ENCODE measurements at places on chromosomes 13 and 19.

GRCh38 chr19:38815059-38816001 lies 2.6 kb upstream of the LGALS4 start:
- DNase-seq, result no peak

DNA sequence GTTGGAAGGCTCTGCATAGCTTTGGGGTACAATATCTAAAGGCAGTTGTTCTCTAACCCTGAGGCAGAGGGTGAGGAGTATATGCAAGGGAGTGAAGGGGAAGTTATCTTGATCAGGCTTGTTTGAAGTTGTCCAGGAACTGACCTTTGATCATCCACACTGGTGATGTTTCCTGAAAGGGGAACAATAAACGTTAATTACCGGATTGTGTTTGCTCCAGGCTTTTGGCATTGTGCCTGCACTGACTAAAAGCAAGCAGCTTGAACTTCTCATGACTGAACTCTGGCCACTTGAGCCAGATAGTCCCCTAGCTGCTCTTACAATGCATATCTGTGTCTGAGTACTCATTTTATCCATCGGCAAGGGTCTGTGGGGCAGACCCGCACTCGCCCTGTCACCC lies 27.0 kb upstream of the ZNF726 start:
- DNase-seq, result no peak

DNA sequence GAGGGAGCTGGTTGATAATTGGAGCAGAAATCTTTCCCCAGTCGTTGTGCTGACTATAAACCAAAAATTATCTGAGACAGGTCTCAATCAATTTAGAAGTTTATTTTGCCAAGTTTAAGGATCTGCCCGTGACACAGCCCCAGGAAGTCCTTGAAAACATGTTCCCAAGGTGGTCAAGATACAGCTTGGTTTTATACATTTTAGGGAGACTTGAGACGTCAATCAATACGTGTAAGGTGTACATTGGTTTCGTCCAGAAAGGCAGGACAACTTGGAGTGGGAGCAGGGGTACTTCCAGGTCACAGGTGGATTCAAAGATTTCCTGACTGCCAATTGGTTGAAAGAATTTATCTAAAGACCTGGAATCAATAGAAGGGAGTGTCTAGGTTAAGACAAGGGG lies 17.6 kb downstream of the CFAP97D2 start:
- DNase-seq, result no peak

DNA sequence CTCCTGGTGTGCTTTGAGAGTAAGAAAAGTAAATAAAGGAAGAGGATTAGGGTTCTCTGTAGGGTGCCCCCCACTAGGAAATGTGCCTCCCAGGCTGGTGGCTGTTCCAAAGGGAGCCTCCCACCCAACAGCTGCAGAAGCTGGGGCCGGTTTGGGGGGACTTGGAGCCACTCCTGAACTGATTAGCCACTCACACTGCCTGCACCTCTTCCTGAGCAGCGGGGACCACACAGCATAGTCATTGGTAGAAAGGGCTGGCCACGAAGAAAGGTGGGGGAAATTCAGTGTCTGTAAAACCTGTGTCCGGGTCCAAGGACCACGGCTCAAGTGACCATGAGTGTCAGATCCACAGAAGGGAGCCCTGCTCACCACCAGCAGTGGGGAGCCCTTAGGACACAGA lies 55.6 kb downstream of the SPACA7 start:
- DNase-seq, result no peak

GRCh38 chr13:110471156-110471832 lies 90.2 kb downstream of the RAB20 start:
- DNase-seq, result no peak

- DNase-seq, result no peak
Measured at GRCh38 chr13:78306519-78307206, 296.7 kb downstream of the POU4F1 start.

DNA sequence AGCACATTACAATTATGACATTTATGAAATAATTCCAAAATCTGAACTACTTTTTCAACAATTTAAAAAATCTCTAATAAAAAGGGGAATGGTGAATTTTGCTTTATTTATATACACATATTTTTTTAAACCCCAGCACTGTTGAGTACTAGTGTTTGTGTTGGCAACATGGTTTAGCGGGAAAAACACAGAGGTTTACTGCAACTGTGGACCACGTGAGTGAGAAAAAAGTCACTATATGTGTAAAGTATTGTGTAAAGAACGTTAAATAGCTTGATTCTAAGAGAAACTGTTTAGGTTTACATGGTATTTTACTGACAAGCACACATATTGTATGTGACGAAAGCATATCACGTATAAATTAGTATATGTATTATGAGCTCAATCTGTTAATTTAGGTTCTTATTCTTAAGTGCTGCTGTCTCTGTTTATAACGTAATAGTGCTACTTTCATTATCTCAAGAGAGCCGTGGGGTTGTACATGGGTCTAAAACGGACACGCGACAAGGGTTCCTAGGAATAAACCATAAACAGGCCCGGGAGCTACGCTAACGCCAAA lies 617 bp downstream of the SKA3 start:
- no peak for DNase-seq

GRCh38 chr19:5337708-5338655 lies 2.6 kb downstream of the PTPRS start:
- no peak for DNase-seq

DNA sequence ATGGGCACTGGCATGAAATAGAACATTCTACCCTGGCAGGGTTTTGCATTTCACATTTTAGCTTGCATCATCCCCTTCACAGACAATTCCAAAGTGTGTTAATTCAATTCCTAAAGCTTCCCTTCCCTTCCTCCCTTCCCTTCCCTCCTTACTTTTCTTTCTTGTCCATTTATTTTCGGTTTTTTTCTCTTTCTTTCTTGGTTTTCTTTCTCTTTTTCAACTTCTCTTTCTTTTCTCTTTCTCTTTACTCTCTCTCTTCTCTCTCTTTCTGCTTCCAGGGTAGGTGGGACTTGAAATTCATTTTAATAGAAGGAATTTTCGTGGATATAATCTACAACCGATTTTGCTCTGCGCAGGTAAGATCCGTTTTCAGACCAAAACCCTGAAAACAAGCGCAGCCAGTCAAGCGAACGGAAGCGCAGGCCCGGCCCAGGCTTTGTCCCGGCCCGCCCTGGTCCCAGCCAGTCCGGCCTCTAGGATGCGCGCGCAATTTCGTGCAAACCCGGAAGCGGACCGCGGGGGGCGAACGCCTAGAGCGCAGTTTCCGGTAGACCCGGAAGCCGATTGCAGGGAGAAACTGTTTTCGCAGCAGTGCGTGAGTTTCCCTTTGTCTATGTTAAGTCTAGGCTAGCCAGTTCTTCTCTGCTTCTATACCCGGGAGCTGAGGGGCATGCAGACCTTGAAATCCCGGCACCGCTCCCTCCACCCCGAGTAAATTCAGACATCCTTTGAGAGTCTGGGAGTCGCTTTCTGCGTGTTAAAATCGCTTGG lies at the start of gene ZNF528:
ZNF528 (plus strand) TSS at position 540 of the 771 bp plus-strand sequence. CDS start 4,165 bp downstream, outside the sequence.
- peak; percentile 15 for DNase-seq

- DNase-seq, result no peak
Measured at GRCh38 chr13:45108716-45109101, 11.6 kb upstream of the GTF2F2 start.

DNA sequence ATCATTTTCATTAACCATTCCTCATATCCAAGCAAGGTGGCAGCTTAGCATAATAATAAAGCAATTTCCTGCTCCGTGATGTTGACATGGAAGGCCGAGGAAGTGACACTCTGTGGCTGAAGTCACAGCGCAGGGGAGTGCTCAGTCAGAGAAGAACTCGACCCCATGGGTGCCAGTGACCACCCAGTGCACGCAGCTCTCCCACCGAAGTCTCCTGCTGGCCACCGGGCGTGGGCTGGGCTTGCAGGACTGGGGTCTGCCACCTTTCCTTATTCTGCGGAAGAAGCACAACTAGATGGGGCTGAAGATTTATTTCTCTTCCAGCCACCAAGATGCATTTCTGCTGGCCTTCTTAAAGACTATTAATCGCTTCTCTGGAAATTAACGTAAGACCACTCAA lies 132.1 kb upstream of the SPACA7 start:
- DNase-seq, result no peak
